Fibroblast of villous mesenchyme (primary cell): ENCODE measurements at places on chromosomes 11 and 22. TPM values are rescaled to one million over a fixed set of nuclear protein-coding genes. Genes with fewer than 3 reads are reported as not detected.

GRCh38 chr11:90220391-90220790 is 2.5 kb downstream of the CHORDC1 start:
- DNase-seq = peak; percentile 51

DNA sequence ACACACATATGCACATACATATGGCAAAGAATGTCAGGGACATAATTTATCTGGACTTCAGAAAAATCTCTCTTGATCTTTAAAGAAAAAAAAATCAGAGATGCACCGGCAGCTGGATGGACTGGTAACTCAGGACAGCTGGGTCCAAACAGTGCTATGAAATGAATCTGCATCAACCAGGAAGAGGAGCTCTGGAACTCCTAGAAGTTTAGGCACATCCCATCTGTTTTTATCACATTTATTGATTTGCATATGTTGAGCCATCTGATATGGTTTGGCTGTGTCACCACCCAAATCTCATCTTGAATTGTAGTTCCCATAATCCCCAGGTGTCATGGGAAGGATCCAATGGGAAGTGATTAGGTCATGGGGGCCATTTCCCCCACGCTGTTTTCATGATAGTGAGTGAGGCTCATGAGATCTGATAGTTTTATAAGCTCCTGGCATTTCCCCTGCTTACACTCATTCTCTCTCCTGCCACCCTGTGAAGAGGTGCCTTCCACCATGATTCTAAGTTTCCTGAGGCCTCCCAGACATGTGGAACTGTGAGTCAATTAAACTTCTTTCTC is 87.7 kb upstream of the AKIP1 start:
- no peak for DNase-seq

DNA sequence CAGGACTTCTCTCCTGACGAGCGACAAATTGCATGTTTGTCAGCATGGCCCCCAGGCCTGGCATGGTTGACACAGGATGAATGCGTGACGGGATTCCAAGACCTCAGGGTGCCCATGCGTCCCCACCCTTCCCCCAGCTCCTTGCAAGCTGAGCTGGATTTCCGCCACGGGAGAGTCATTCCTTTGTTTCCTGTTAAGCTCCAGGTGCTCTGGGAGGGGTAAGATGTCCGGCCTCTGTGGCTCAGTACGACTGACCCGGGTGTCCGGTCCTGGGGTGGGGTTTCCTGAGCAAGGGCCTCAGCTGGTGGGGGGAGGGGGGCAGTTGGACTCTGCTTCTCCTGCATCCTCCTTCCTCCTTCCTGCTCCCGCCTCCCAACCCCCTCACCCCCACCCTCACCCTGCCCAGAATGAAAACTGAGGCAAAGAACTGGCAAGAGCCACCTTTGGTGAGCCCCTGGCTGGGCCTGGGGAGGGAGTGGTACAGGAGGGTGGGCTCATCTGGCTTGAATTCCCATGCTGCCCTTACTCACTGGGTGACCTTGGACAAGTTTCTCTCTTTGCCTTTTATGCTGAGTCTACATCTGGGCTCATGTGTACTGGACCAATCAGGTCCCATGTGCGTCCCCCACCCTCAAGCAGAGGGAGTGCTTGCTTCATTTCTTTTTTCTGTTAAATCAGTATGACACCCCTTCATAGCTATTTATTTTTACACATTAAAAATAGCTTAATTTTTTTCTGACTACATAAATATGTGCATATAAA is 2.5 kb downstream of the CDC42EP2 start:
- DNase-seq = peak; percentile 73

Gene HOATZ
- not detected in 2 replicates for total RNA-seq
